ENCODE measurements at places on chromosomes 7 and 10.

GRCh38 chr7:99531354-99531765 lies 20.6 kb downstream of the FAM200A start:
- peaks cover 38% of the 10 kb centered on the region for H3K36me3 ChIP-seq
- H3K4me1 ChIP-seq = no peaks in the 10 kb centered on the region
- H3K27me3 ChIP-seq = no peaks in the 10 kb centered on the region
- peak; percentile 26 for DNase-seq
- peak overlapping the region; percentile 23 for H3K4me3 ChIP-seq
- H3K27ac ChIP-seq = no peak overlapping the region

GRCh38 chr7:2138146-2138765 lies 94.5 kb downstream of the MAD1L1 start:
- DNase-seq = no peak
- H3K4me3 ChIP-seq = no peak overlapping the region
- H3K27ac ChIP-seq = no peak overlapping the region
- H3K36me3 ChIP-seq = no peaks in the 10 kb centered on the region
- H3K27me3 ChIP-seq = no peaks in the 10 kb centered on the region
- H3K4me1 ChIP-seq = no peaks in the 10 kb centered on the region

GRCh38 chr10:118557946-118558345 lies 37.5 kb downstream of the PRLHR start:
- no peaks in the 10 kb centered on the region for H3K27me3 ChIP-seq
- no peak overlapping the region for H3K27ac ChIP-seq
- no peaks in the 10 kb centered on the region for H3K36me3 ChIP-seq
- H3K4me3 ChIP-seq = no peak overlapping the region
- peak; percentile 8 for DNase-seq

DNA sequence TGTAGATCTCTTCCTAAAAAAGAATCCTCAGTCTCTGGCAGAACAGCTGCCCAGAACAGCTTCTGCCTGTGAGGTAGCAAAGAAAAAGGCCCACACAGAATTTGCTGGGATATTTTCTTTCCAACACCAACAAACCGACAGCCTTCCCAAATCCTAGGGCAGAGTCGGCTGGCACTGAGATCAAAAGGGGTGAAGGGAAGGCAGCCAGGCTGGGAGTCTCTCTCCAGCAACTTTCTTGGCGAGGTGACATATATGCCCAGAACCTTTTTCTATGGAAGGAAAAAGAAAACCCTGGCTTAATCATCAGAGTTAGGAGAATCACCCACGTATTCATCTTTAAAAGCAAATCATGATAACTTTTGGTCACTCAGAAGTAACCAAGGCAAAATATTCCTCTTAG lies 279.6 kb downstream of the DNAJB6 start:
- H3K4me1 ChIP-seq = no peaks in the 10 kb centered on the region
- no peaks in the 10 kb centered on the region for H3K36me3 ChIP-seq
- H3K27me3 ChIP-seq = no peaks in the 10 kb centered on the region
- H3K4me3 ChIP-seq = no peak overlapping the region

- peaks cover 3% of the 10 kb centered on the region for H3K36me3 ChIP-seq
- H3K27me3 ChIP-seq = no peaks in the 10 kb centered on the region
- no peak for DNase-seq
- H3K4me3 ChIP-seq = no peak overlapping the region
Observed at GRCh38 chr7:158043551-158044481, 543.8 kb downstream of the PTPRN2 start.

DNA sequence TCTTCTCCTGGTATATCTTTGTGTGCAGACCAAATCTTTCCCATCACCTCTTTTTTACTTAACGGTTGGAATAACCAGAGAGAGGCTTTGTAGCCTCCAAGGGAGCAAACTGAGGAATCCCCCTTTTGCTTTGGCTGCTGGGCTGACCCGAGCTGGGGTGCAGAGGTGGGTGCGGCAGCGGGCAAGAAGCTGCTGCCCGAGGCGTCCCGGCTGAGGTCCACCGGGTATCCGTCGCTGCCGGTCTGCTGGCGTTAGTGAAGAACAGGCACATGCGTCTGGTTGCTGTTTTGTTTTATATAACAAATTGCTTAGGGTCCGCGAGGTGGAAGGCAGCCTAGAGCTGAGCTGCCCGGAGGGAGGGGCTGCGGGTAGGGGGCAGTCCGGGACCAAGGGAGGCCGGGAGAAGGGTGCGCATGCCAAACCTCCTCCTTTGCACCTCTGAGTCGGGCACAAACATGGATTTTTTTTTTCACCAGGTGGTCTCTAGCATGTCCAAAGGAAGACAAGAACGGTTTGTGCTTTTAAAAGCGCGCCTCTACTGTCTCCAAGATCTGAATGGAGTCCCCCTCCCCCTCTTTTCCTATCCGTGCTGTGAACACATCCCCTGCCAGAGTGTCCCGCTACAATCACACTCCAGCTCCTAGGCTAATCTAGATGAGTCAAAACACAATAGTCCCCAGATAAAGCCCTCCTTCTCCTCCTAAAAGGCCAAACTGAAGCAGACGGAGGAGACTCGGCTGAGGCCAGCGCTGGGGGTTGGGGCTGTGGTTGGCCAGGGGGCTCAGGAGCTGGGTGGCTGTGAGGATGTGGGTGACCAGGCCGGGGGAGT lies 6.8 kb upstream of the GATA3 start:
- no peak overlapping the region for H3K27ac ChIP-seq
- H3K27me3 ChIP-seq = peaks cover 100% of the 10 kb centered on the region
- peak overlapping the region; percentile 49 for H3K4me3 ChIP-seq
- H3K4me1 ChIP-seq = peaks cover 70% of the 10 kb centered on the region
- DNase-seq = peak; percentile 78

DNA sequence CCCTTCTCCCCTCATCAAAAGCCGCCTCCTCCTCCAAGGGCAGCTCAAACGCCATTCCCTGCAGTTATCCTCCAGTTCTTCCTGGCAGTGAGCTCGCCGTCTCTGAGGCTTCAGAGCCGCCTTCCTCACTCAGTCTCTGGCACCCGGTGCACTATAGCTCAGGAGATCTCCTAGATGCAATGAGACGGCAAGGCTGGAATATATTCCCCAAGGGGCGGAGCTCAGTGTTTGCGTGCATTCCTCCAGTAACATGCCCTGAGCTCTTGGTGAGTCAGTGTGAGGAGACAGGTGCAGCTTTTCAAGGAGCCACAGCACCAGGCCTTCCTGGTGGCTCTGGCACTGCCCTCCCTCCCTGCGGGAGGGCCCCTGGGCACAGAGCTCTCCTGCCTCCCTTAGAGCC lies 512.6 kb upstream of the FOXK1 start:
- no peaks in the 10 kb centered on the region for H3K27me3 ChIP-seq
- no peaks in the 10 kb centered on the region for H3K36me3 ChIP-seq
- H3K27ac ChIP-seq = no peak overlapping the region
- no peaks in the 10 kb centered on the region for H3K4me1 ChIP-seq

- DNase-seq = no peak
- no peak overlapping the region for H3K4me3 ChIP-seq
- no peaks in the 10 kb centered on the region for H3K36me3 ChIP-seq
- H3K27me3 ChIP-seq = no peaks in the 10 kb centered on the region
- H3K27ac ChIP-seq = no peak overlapping the region
Observed at GRCh38 chr10:16993186-16993585, 136.4 kb downstream of the CUBN start.
